ENCODE measurements at places on chromosomes 5 and 9.

DNA sequence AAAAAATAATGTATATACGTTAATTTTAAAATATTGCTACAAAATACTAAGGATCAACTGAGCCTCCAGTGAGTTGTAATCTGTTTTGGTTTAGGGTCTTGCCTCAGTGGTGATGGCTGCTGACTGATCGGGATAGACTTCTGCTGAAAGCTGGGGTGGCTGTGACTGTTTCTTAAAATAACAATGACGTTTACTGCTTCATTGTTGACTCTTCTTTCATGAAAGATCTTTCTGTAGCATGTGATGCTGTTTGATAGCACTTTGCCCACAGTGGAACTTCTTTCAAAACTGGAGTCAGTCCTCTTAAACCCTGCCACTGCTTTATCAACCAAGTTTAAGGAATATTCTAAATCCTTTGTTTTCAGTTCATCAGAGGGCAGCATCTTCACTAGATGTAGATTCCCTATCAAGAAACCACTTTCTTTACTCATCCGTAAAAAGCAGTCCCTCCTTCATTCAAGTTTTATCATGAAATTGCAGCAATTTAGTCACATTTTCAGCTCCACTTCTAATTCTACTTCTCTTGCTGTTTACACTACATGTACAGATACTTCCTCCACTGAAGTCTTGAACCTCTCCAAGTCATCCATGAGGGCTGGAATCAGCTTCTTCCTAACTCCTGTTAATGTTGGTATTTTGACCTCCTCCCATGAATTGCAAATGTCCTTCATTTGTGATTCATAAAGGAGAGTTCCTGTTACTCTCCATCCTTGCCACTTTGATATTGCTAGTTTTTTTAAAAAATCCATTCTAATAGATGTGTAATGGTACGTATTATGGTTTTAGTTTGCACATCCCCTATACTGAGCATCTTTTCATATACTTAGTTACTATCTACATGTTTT, 41.5 kb upstream of the PTPDC1 start:
- DNase-seq, result no peak

DNA sequence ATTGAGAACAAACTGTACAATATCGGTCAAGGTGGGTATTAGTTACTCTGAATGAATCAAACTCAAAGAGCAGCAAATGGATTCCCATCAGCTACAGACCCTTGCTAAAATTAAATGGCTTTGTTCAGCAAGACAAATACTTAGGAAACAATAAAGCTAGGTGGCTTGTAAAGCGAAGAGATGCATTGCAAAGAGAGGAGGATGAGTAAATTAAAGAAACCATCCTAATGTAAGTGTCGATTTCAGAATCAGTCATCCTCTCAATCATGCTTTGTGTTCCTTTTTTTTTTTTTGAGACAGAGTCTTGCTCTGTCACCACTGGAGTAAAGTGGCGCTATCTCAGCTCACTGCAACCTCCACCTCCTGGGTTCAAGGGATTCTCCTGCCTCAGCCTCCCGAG, 359.2 kb upstream of the ZNF462 start:
- DNase-seq, result no peak

DNA sequence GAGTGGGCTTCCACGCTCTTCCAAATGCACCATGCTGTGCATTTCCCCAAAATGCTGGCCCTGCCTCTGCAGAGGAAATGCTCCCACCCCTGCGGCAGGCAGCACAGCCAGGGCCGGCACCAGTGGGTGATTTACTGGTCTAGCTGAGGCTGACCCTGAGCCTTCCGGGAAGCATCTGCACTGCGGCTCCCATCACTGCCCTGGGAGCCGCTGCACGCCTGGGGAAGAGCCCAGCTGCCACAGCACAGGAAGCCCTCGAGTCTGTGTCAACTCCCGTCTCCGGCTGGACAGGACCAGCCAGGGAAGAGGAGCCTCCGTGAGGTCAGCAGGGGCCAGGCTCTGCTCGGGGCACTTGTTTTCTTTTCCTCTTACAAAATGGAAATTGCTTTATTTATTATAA, 25.1 kb upstream of the EEIG1 start:
- no peak for DNase-seq

DNA sequence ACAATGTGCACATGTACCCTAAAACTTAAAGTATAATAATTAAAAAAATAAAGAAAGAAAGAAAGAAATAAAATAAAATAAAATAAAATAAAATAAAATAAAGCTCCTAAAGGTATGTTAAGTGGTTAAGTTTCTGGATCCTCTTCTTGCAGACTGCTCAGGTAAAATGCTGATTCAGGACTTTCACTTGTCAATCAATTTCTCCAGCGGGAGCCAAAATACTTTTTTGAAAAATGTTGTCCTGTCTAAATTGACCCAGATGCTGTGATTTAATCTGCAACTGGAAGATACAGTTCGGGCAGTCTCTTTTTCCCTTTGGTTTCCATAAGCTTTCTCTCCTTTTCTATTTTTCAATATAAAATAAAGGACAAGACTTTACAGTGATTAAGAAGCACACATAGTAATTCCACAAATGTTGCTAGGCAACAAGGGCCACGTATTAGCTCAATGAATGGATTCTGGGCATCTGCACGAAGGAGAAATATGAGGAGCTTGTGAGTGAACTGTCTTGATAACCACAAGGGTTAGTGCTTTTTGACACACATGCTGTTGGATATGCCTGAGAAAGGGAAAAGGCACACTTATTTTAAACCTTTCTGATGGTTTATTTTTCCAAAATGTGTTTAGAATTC, 38.6 kb downstream of the HTR4 start:
- no peak for DNase-seq

DNA sequence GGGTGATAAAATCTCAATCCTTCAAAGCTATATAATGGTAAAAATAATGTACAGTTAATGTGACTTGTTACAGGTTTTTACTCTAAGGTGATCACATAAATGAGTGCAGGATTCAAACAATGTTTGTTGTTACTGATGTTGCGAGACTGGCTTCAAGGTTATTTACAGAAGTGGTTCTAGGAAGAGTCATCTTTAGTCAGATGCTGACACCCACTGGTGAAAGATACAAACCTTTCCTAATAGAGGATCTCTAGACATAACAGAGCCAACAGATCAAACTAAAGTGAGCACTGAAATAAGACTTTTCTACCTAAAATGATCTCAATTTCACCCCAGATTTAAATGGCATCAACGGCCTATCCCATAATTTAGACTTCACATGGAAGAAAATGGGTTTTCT, 20.2 kb downstream of the ARSB start:
- DNase-seq, result no peak

DNA sequence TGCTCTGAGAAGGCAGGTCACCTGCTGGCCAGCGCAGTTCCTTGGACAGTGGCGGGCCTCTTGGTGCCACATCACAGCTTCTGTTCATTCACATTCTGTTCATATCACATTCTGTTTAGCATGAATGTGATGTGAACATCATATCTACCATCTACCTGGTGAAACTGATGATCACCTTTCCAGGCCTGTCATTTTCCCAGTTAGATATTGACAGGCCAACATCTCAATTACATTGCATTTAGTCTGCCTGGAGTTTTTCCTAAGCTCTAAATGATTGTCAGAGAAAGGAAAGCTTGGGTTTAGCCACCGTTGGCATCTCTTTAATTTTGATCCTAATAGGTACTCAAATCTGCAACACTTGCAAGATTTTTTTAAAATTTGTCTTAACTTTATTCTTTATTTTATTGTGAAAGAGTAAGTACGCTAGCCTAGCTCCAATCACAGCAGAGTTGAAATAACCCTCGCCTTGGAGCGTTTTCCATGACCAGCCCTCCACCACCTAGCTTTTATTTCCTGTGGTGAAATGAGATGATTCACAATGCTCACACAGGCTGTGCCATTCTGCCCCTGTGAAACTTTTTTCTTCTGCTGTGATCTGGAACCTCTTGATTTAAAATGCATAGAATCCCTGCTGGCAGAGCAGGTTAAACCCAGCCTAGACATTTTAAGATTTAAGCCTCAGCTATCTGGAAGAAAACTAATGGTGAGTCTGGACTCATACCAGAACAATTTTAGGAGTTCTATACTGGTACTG, 225.0 kb downstream of the ESM1 start:
- DNase-seq, result no peak

DNA sequence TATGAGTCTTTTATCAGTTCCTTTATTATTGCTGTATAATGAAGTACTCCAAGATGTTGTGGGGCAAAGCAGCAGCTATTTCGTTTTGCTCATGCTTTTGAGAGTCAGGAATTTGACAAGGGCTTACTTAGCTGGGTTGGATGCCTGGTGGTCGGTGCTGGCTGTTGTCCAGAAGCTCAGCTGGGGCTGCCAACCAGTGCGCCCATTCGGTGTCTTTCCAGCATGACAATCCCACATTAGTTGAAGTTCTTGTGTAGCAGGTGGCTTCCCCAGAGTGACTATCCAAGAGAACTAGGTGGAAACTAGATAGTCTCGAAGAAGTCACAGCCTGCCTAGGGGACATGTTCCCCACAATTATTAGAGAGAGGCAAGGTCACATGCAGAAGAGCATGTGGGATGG, 3.4 kb upstream of the FLT4 start:
- DNase-seq, result no peak

- DNase-seq, result no peak
Measured at GRCh38 chr5:13248253-13248652, 696.2 kb downstream of the DNAH5 start.

DNA sequence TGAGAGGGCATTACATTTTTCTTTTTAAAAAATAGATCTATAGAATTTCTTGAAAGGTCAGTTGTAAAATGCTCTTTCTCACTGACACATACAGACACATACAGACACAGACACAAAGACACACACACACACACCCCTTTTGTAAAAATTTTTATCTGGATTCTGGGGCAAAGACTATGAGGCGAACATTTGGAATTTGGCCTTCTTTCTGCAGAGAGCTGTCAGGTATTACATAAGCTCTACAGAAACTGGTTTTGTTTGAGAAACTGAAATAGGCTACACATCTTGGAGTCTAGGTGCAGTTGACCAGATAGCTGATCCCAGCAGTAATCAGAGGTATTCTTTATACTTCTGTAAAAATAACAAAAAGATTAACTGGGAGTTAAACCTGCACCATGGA, 315.9 kb upstream of the RPS23 start:
- DNase-seq, result no peak

DNA sequence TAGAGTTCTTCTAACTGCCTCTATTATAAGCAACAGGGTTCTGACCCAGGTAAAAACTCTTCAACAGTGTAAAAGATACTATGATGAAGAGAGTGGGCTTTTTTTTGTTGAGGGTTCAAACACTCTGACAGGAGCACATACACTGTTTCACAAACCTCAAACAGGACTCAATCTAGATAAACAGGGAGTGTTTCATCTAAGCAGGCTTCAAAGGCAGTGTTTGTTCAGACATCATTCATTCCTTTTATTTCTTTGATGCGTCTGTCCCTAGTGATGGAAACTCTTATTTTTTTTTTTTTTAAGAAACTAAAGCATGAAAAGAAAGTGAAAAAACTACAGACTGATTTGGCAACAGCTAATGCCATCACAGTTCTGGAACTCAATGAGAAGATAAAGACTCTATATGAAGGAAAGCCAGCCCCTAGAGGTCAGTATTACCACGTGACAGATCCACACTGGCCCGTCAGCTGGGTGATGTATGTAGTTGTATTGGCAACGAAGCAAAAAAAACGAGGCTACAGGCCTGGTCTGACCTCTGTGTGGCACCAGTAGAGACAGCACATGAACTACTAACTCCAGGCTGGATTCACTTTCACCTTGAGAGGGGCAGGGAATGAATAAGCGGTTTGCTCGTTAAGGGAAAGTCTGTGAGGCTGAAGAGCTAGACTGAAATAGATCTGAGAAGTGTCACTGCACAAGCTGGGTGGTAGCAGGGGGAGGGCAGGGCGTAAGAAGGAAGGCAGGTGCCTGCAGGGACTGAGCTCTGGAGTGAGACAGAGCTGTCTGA, 172.2 kb downstream of the CCDC192 start:
- DNase-seq, result no peak

GRCh38 chr5:133701871-133702270, 89.5 kb upstream of the FSTL4 start:
- no peak for DNase-seq

GRCh38 chr9:6811436-6811835, 53.7 kb downstream of the KDM4C start:
- DNase-seq, result no peak

DNA sequence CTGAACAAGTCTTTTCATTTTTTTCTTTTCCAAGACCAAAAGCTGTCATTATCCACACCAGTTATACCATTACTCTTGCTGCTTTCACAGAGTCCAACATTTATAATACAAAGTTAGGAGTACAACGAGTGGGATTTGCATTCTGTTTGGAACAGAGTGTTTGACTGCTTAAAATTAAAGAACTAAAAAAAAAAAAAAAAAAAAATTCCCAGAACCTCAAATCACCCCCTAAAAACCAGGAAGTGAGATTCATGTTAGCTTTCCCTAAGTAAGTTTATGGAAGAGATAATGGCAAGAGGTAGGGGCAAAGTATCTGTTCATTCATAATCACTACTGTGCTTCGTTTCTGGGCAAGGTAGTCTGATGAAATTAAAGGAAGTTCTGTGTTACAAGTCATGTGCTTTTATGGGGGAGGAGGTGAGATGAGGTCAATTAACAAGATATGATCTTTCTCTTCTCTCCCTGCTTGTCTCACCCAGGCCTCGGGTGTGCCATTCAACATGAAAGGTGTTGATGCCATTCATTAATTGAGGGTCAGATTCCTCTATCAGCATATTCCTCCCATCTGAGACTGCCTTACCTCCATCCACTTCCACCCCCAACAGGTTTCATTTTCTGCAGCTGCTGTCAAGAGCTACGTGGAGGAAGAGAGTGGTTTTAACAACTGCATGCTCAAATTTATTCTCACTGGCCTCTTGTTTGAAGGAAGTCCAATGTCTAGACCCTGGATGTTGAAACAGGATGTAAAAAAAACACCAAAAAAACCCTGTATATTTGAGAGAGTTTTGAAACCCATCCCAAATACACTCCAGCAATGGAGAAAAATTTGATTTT, 58.1 kb downstream of the MARCHF3 start:
- DNase-seq, result no peak

DNA sequence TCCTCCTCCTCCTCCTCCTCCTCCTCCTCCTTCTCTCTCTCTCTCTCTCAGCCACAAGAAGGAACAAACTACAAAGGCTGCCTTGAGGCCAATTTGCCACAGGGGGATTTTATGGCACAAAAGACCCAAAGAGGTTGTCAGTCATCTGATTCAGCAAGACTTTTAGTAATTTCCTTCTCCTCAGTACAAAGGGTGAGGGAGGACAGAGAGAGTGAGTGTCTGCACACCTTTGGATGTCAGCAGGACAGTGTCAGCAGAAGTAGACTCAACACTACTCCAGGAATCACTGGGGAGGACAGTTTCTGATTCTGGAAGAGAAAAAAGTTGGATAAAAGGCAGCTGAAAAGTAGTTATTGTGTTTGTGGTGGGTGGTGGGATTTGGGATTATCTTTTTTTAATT, 13.6 kb downstream of the TIMD4 start:
- no peak for DNase-seq

GRCh38 chr5:82419559-82420332, 141.6 kb upstream of the RPS23 start:
- no peak for DNase-seq

GRCh38 chr9:136171009-136171800, 33.7 kb downstream of the LHX3 start:
- no peak for DNase-seq

- DNase-seq, result no peak
Measured at GRCh38 chr5:17132444-17133083, 84.9 kb upstream of the BASP1 start.
